Retina (tissue), 1 donor: ENCODE measurements at places on chromosomes 5 and 9.

- DNase-seq = no peak
Observed at GRCh38 chr5:157273131-157273556, 7.2 kb downstream of the CYFIP2 start.

DNA sequence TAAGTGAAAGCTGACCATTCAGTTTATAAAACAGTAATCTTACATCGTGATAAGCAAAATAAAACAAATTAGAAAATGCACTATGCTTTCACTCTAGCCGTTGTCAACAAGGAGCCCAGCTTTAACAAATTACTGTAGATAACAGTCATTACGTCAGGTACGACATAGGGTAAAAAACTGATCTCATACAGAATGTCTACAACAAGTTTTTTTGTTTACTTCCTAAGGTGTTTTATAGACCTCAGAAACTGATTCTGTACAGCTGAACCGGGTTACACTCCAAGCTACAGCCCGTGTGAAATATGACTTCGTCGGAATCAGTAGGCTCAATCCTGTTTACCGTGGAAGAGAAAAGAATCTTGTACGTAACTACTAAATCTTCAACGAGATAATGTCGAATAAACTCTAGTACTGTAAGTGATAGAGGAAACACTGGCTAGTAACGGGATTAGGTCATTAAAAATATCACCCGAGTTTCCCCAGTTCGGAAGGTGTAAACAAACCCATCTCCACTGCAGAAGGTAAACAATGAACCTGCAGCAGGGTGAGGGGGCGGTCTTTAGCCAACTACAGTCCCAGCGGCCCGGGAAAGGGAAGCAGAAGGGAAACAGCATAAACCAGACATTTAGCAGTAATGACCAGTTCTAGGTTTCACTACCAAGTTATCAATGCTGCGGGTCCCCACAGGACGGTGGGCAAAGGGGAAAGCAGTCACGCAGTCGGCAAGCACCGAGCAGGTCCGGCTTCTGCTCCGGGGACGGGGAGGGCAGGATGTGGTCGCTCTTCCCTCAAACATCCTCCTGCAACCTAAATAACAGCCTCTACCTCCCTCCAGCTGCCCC, 1.1 kb downstream of the RICTOR start:
- peak; percentile 88 for DNase-seq

- no peak for DNase-seq
Observed at GRCh38 chr5:143209881-143210395, 193.5 kb downstream of the NR3C1 start.

DNA sequence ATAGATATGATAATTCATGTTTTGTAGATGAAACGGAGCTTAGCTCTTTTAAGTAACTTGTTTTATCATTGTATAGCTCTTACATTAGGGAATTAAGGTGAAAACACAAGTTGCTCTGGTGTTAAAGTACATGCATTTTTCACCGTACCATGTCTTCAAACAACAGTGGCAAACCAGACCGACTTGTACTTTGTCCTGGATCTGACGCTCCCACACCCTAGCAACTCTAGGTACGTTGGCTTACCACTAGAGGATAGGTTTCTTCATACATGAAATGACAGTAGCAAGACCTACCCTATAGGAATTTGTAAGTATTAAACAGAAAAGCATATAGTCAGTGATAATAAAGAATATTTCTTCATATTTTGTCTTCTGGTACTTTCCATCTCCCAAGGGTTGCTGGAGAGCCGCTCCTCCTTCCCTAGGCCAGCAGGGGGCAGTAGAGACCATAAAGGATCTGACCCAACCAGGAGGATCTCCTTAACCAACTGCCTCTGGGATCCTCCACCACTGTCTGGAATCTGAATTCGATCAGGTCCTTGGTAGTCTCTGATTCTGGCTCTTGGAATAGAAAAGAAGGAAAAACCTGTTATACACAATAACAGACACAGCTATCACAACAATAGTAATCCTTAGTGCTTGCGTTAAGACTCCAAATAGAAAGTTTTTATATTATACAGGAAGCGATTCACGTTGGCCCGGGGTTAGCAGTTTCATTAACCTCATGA, 136.7 kb downstream of the CAVIN4 start:
- DNase-seq = peak; percentile 81

DNA sequence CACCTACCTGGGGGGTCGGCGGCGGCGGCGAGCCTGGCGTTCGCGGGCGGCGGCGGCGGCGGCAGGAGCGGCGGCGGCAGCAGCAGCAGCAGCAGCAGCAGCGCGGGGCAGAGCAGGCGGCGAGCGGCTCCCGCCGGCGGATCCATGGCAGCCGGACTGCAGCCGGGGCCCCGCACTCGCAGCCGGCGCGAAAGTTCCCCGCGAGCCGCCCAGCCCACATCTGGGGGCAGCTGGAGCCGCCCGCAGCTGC, 153 bp downstream of the ADAMTS2 start:
- DNase-seq = no peak

DNA sequence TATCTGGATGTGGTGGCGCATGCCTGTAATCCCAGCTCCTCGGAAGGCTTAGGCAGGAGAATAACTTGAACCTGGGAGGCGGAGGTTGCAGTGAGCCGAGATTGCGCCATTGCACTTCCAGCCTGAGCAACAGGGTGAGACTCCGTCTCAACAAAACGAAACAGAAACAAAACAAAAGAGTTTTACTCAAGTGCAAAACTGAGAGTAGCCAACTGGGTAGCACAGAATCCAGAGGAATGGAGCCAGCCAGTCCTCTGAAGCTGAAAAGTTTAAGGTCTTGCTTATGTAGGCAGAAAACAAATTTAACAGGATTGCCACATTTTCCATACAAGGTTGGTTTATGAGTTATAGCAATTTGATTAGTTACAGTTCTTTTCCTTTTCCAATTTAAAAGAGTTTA, 32.0 kb downstream of the SPIN1 start:
- DNase-seq = no peak

- no peak for DNase-seq
Observed at GRCh38 chr5:10578869-10579268, 15.0 kb downstream of the ANKRD33B start.

DNA sequence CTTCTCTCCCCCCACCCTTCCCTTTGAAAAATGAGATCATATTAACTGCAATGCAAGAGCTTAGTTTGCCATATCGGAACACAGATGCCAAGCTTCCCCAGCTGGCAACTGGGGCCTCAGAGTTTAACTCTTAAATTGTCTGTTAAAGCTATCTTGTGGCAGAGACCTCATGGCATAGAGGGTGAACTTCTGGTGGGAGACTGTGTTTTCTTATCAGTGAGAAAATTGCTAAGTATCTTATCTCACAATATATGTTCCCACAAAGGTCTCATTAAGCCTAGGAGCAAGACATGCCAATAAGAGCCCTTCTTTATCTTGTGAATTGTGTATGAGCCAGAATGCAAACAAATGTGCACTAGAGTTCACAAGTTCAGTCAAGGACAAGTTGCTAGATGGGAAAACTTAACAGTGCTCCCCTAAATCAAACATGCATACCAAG, 12.3 kb downstream of the NFIB start:
- DNase-seq = no peak

GRCh38 chr9:121648172-121648571, 3.3 kb upstream of the DAB2IP start:
- DNase-seq = peak; percentile 9

- no peak for DNase-seq
Observed at GRCh38 chr9:125969868-125970267, 222.7 kb downstream of the PBX3 start.

DNA sequence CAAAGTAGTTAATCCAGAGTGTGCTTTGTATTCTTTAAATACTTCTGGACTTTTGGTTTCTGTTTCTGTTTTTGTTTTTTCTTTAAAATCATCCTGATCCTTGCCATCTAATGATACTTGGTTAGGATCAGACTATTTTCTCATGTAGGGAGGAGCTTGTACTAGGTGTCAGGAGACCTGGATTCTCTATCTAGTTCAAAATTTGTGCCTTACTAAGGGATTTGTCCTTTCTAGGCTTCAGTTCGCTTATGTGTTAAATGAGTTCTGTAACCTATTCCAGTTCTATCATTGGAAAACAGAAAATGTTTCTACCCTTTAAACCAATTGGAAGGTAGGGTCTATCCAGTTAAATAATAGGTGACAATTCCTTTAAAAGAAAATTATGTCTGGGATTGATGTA, 3.3 kb upstream of the MEF2C start:
- no peak for DNase-seq

DNA sequence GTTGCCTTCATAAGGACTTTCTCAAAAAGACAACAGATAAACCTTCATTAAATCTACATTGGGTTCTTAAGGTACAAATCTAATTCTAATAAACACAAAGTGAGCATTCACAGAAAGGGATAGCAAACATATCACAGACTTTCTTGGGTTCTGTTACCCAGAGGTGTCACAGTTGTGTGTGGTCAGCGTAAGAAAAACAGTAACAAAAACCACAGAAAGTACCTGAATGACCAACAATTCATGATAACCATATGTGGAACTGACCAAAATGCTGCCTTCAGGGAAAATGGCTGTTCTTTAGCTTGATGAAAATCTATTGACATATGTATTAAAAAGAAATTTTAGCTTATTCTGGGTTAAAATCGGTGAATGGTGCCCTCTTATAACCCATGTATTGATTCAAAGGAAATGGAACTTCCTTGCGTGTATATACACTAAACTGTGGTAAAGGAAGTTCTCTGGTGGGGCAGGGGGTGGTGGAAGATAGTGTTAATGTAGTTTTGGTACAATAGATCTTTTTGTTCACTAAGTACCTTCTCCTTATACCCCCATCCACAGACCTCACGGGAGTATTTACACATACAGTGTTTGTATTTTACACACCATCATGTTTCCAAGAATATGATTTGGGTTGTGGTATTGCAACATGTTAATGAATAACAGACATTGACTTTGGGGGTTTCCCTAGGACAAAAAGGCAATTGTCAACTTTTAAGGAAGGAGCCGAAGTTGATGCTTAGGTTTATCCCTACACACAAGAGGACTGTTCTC, 152.5 kb downstream of the APBA1 start:
- DNase-seq = no peak

DNA sequence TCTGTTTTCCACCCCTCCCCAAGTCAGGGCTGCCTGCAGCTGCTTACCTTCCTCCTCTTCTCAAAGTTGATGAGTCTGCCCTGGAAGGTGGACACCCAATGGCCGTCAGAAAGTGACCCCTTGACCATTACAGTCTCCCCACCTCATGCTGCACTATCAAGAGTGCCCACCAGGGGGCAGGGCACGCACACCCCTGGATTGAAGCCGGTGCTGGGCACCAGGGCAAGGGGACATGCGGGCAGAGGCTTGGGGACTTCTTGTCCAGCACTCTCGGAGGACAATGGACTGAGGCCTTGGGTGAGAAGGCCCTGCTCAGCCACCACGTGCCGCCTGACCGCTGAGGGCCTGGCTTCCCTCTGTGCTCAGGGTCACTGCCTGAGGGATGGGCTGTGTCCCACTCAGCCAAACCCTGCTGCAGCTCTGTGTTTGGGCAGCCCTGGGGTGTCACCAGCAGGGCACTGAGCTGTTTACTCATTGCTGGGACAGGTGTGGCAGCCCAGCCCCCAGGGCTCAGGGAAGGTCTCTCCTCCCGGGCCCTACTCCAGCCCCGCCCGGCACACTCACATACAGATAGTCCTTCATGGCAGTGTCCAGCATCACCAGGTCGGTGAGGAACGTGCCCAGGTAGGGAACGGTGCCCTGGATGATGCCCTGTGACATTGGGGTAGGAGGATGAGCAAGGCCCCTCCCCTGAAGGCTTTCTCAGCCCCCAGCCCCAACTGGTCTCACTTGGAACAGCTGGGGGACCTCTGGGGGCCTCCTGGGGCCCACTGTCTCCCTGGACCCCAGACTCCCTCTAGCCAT, 17.7 kb downstream of the RALGDS start:
- peak; percentile 77 for DNase-seq

DNA sequence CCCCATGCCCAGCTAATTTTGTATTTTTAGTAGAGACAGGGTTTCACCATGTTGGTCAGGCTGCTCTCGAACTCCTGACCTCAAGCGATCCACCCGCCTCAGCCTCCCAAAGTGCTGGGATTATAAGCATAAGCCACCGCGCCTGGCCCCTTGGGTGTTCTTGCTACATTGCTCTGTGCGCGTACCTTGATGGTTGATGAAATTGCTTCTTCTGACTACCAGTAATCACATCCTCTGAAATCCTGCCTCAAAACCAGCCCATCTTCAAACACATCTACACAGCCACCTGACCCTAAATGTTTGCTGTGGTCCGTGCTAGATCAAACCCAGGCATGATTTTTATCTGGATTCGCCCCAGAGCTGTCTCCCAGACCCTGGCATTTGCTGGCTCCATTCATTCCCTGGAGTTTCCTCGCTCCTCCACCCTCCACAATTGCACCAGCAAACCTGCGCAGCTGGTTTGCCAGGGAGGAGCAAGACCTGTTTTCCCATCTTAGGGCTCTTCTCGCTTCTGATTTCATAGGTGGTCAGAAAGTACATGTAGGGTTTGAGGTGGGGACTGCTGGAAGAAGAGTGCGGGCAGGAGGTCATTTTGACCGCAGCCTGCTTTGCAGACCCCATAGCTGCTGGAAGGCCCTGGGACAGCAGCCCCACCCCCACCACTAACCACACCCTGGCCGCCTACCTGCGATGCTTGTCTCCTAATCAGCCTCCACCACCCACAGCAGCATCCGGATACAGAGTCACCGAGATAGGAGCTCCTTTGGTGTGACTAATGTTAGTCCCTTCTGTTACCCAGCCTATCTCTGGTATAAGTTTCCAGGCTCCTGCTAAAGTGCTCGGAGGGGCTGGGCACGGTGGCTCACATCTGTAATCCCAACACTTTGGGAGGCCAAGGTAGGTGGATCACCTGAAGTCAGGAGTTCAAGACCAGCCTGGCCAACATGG, 22.7 kb downstream of the SWI5 start:
- no peak for DNase-seq

- no peak for DNase-seq
Observed at GRCh38 chr9:14043483-14043882, 270.5 kb downstream of the NFIB start.

GRCh38 chr9:114694146-114694545, 12.2 kb upstream of the TEX48 start:
- DNase-seq = no peak

- DNase-seq = no peak
Observed at GRCh38 chr5:40306869-40307487, 372.7 kb upstream of the PTGER4 start.

- DNase-seq = peak; percentile 81
Observed at GRCh38 chr9:35882263-35882848, 12.2 kb upstream of the OR13J1 start.

DNA sequence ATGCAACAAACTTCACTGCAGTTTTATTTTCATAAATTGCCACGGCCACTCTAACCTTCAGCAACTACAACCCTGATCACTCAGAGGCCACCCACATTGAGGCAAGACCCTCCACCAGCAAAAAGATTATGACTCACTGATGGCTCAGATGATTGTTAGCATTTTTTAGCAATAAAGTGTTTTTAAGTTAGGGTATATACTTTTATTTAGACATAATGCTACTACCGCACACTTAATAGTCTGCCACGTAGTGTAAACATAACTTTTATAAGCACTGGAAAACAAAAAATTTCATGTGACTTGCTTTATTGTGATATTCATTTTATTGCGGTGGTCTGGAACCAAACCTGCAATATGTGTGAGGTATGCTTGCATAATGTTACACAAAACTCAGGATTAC, 257.9 kb downstream of the ZSWIM6 start:
- no peak for DNase-seq

DNA sequence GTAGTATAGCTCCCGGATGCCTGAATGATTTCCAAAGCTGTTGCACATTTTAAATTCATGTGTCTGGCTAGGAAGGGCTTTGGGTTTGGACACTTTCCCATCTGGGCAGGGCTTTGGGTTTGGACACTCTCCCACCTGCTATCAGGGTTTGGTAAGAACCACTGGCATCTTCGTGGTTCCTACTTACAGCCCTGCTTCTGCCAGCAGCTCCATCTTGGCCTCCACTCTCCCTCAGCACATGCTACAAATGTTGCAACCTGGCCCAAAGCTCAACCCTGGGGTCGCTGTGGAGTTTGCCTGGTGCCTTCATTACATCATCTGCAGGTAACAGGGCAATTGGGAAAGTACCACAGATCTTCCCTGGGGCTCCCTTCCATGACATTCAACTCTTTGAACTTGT, 3.5 kb downstream of the TMCO6 start:
- no peak for DNase-seq
